ENCODE measurements at places on chromosomes 12 and 14.

DNA sequence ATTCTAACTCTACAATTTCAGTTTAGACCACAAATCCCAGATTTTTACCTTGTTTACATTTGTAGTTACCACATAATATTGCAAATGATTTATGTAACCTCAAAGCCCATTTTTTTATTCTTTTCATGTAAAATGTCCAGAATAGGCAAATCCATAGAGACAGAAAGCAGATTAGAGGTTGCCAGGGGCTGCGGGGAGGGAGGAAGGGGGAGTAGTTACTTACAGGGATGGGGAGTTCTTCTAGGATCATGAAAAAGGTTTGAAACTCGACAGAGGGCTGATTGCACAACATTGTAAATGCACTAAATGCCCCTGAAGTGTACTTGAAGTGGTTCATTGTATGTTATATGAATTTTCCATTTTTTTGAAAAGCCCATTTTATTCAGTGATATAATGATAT, 66.5 kb downstream of the PPP2R5C start:
- DNase-seq: no peak

GRCh38 chr14:101834397-101834796, 72.9 kb downstream of the PPP2R5C start:
- DNase-seq: no peak

GRCh38 chr14:22282949-22283348, 306.1 kb downstream of the DAD1 start:
- DNase-seq: no peak

DNA sequence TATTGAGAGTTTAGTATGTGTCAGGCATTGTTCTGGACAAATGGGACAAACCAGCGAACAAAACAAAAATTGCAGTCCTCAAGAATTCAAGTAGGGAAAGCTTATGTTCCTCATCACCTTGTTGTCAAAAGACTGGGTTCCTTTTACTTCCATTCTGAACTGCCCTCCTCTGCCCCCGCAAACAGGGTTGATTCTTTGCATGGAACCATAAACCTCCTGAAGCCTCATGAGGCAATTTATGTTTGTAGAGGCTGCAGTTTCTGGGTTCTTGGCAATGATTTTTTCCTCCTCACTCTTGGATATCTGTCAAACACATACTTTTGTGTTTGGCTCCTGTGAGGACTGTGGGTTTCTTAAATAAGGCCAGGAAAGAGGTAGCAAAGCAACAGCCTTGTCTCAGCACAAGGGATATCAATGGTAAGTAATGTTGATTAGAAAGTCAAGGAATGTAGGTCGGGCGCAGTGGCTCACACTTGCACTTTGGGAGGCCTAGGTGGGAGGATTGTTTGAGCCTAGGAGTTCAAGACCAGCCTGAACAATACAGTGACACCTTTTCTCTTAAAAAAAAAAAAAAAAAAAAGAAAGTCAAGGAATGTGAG, 13.9 kb downstream of the COPZ1 start:
- no peak for DNase-seq

DNA sequence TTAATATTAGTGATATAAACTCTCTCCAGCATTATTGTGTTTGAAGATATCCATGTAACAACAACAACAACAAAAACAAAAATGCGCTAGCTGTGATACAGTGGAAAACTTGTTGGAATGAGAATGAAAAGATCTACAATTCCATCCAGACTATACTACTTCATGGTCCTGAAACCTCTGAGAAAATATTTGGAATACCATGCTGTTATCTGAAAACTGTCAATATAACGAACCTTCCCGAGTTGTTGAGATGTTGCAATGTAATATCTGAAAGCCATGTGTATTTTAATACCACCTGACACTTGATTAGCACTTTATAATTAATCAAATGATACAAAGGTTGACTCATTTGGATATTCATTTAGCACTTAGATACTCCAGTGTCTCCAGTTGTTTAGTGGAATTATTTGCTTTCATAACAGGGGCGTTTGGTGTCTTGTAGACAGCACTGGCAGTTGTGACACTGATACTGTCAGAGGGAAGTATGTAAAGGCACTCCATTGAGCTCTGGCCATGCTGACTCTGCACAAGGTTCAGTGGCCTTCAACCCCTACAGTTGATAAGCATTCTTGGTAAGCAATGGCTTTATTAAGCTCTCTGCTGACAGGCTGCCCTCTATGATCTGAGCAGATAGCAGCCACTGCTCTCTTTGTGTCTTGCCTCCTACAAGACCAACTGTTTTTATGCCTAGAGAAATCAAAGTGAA, 447.1 kb upstream of the SEL1L start:
- DNase-seq: no peak

DNA sequence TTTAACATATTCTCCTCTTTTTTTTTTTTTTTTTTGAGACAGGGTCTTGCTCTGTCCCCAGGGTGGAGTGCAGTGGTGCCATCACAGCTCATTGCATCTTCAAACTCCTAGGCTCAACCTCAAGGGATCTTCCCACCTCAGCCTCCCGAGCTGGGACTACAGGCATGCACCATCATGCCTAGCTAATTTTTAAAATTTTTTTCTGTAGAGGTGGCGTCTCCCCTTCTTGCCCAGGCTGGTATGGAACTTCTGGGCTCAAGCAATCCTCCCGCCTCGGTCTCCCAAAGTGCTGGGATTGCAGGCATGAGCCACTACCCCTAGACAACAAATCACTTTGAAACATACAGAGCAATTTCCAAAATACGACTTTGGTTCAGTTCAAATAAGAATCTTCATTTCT, 154.8 kb downstream of the PAX9 start:
- DNase-seq: no peak

DNA sequence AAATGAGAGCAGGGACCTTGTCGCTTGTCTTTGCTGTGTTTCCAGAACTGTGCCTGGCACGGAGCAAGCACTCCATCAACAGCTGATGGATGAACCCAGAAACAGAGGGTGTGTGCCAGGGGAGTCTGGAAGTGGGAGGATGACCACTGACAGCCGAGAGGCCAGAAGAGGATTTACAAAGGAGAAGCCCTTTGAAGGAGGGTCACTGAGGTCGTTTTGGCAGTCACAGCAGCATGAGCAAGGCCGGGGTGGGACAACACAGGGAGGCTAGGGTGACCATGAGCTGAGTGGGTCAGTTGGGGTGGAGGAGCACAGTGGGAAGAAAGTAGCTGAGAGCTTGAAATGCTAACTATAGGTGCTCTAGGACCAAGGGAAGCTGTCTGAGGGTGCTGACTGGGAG, 199.6 kb downstream of the NTF3 start:
- no peak for DNase-seq

GRCh38 chr12:12519354-12519998, 43.2 kb downstream of the DUSP16 start:
- DNase-seq: no peak

- no peak for DNase-seq
Observed at GRCh38 chr12:115756804-115757203, 520.7 kb downstream of the MED13L start.

DNA sequence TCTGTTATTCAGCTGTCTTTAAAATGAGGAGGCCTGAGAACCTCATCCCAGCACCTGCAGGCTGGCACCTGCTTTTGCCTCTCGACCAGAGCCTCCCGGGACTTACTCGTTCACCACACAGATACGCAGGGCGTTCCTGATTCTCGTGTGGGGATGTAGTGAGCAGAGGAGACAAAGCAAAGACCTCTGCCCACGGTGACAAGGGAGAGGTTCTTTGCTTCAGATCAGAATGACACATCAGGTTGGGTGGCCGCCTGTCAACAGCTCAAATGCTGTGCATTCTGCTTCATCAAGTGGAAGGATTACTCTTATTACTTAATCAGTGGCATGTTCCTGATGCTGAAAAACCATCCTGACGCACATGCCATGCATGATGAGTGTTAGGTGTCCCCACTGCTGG, 24.4 kb downstream of the DEGS2 start:
- no peak for DNase-seq

DNA sequence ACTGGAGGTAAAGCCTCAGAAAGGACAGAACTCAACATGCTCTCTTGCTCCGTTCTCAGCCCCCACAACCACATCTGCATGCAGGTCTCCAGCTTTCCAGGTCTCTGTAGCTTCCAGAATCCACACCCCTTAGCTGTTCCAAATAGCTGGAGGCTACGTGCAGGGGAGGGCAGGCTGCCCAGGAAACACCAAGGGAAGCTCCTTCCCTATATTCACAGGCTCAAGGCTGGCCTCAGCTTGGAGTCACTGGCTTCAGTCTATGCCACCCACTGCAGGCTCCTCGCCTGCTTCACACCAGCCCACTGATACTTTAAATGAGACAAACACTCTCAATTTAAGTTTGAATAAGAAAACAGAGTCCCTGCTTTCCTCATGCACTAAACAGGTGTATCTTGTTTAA, 73.3 kb downstream of the ASCL4 start:
- DNase-seq: no peak

- DNase-seq: no peak
Observed at GRCh38 chr14:95314609-95315008, 5.1 kb downstream of the CLMN start.
